ENCODE measurements at places on chromosomes 1 and 21. TPM values are rescaled to one million over a fixed set of nuclear protein-coding genes. Genes with fewer than 3 reads are reported as not detected.

The RNF207 gene
- total RNA-seq, result 2.7 TPM

- no peak for DNase-seq
These were observed 24.1 kb upstream of the ZSWIM5 start for GRCh38 chr1:45230537-45230936.

DNA sequence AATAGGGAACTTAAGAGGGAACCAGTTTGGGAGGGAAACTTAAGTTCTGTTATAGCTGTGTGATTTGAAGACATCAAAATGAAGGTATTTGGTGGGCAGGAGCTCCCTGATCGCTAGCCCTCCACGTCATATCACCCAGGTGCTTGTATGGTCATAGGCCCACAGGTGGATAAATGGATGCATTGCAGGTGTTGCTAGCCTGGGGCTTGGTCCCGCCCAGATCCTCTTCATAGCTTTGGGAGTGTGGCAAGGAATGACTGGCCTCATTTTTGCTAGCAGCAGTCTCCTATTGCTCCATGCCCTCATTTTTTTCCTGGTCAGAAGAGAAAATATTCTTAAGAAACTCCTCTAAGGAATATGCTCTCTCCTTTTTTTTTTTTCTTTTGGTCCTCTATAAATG, 11.3 kb downstream of the GNPAT start:
- no peak for DNase-seq

GRCh38 chr1:184253921-184254320, 132.9 kb upstream of the C1orf21 start:
- no peak for DNase-seq

- no peak for DNase-seq
These were observed 69.6 kb downstream of the DMAP1 start for GRCh38 chr1:44282704-44283426.

DNA sequence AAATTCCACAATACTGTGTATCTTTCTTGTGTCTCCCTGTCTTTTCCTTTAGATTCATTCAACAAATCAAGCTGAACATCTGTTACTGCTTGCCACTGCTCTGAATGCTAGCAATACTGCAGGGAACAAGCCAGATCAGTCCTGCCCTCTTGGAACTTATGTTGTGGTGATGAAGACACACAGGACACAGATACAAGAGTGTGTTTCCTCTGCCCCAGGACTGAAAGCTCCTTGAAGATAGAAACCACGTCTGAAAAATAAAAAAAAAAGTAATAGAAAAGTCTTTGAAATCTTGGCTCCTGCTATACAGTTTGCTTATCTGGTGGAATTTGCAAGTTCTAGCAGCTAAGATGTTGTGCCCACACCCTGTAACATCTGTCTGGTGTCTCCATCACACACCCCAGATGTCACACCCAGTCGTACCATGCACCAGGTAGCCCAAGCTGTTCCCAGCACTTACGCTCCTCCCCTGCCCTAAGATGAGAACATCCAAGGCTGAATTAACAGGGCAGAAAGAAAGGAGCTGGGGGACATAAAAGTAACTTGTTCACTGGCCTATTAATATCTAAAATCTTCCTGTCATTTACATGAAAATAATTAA, 80.2 kb upstream of the GALNT2 start:
- no peak for DNase-seq

GRCh38 chr1:228511546-228512445, 24.6 kb downstream of the RNF187 start:
- no peak for DNase-seq

DNA sequence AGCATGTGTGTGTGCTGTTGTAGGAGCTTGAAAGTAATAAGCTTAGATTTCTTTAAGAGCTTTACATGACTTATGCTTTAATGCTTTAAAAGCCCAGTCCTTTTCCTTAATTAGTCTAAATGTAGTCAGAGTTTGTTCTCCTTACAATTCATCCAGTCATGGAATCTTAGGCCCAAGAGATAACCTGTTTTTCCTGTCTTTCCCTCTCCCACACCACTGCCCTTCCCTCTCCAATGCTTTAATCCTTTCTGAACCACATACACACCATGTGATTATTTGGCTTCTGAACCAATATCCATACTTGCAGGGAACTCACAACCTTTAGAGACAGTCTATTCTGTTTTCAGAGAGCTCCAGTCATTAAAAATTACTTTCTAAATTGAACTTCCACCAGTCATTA, 37.6 kb downstream of the ALG6 start:
- DNase-seq, result no peak

Measured in IMR-90 (cell line).